Vagina (tissue), 2 donors: ENCODE measurements at places on chromosomes 5 and 9.

- no peak for DNase-seq
Measured at GRCh38 chr9:80449513-80449912, 877.7 kb downstream of the TLE4 start.

- DNase-seq = no peak
Measured at GRCh38 chr5:138784590-138784989, 31.4 kb downstream of the CTNNA1 start.

DNA sequence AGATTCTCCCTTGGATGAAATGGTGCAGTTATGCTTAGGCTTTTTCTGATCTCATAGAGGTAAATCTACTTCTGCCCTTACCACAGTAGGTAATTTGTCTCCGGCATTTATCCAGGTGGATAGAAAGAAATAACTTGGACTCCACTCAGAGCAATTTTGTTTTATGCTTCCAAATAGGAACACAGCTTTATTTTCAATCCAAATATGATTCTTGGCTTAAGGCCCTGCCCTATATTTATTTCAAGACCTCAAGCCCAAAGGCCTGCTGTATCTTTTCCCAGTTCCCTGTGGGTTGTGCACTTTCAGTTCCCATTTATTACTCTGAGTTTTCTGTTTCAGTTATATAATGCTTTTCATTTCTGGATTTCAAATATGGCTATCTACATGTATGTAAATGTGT is 274.2 kb upstream of the SMC2 start:
- DNase-seq = no peak

DNA sequence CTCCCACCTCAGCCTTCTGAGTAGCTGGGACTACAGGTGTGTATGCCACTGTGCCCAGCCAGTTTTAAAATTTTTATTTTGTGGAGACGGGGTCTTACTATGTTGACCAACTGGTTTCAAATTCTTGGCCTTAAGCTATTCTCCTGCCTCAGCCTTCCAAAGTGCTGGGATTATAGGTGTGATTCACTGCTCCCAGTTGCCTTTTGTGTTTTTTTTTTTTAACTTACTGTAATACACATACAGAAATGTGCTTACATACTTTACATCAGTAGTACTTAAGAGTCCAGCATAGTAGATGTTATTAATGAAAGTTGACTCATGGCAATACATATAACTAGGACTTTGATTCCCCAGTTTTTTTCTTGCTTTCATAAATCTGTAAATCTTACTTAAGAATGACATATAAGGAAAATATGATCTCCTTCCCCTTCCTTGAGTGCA is 4.7 kb downstream of the MAN2A1 start:
- no peak for DNase-seq

- DNase-seq = no peak
Measured at GRCh38 chr9:37582548-37583157, 6.5 kb upstream of the FBXO10 start.

GRCh38 chr5:141496038-141496437 is 7.2 kb downstream of the PCDHGC5 start:
- DNase-seq = no peak

GRCh38 chr9:108484468-108484867 is 371.3 kb downstream of the ACTL7B start:
- no peak for DNase-seq

DNA sequence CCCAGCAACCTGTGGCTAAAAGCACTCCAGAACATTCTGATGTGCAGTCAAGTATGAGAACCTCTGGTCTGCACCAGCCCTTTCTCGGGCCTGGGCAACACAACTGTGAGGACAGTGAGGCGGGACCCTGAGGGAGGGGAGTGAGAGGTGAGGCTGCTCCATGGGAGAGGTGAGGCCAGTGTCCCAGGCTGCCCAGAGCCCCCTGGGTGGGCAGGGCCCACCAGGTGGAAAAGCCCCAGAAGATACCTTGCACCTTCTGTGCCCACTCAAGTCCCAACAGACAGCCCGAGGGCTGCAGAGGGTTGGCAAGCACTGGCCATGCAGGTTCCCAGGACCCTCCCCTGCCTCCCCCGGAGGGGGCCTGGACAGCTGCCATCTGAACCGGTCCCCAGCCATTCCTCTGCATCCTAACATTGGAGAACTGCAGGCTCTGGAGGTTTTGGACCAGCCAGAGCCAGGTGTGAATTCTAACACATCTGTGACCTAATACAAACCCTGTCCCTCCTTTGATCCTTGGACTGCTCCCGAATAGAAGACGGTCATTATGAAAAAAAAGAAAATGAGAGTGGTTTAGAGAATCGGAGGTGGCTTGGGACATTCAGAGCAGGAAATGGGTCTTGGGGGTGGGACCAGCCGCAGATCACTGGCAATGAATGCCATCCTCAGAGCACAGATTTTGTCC is 57.0 kb downstream of the DUSP1 start:
- no peak for DNase-seq

- no peak for DNase-seq
Measured at GRCh38 chr9:99362321-99362720, 140.2 kb downstream of the SEC61B start.

DNA sequence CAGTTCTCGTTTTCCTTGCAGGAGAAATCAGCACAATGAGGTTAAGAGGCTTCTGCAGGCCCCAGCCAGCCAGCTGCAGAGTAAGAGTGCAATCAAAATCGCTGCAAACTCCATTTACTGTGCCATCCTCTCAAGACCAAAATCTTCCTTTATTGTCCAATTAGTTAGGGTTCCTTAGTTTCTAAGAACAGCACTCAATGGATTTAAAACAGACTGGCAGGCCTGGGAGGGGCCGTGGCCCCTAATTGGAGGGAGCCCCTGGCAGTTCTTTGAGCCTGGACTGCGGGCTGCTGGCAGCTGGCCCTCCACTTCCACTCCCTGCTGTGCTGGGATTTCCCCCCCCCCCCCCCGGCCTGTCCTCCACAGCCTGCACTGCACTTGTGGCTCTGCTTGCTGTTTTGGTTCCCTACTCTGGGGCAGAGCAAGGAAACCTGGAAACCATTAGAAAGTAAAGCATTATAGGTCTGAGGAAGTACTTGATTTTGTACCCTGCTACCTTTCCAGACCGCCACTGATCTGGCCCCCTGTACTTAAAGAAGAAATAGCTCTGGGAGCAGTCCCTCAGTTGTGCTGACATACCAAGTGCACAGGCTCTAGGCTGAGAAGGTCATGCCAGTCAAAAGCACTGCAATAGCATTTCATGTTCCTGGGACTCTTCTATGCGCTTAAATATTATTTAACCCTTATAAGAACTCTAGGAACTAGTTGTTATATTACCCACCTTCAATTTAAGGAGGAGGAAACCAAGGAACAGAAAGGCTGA is 129.0 kb downstream of the APBA1 start:
- no peak for DNase-seq

DNA sequence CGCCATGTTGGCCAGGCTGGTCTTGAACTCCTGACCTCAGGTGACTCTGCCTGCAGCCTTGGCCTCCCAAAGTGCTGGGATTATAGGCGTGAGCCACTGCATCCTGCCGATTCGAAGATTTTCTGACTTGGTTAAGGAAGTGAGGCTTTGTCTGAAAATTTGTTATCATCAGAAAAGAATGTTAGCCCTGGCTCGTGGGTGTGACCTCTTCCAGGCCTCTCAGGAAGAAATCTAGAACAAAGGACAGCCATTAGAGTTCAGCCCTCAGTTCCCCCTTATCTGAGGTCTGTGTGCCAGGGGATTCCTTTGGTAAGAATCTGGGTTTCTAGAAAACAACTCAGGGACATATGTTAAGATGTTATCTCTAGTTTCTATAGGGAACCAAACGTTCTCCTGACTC is 6.2 kb downstream of the OR2S2 start:
- DNase-seq = no peak

DNA sequence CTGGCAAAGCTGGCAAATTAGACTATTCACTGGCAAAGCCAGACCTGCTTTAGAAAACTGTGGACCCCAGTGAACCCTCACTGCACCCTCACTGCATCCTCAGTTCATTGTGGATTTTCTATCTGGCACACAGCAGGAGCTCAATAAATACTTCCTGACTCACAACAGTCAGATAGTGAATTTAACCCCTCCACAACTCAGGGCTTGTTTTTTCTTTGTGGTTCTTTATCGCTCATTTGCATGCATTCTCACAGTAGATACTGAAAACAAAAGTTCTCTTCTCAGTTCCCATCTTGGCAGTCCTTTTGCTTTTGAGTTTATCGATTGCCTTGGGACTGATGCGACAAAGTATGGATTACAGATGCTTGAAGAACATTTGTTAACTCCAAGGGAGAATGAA is 99.8 kb downstream of the ACTL7B start:
- no peak for DNase-seq

DNA sequence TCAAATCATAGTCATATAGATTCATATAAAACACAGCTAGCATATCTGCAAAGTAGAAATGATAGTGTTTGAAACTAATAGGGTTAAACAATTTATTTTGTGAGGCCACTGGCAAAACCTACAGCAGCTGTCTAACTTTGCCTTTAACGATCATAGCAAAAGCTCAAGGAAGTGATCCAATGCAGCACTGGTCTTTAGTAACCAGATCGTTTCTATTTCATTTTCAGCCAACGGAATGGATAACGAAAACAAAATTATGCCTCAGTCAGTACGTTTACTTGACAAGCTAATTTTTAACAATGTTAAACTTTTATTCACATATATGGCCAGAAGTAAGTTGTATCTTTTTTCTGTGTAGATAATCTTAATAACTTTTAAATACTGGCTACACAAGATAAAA is 17.7 kb downstream of the MLLT3 start:
- no peak for DNase-seq

GRCh38 chr5:31811210-31811609 is 172.3 kb downstream of the PDZD2 start:
- no peak for DNase-seq

- no peak for DNase-seq
Measured at GRCh38 chr9:115398313-115398650, 280.3 kb upstream of the TNC start.

GRCh38 chr9:135827866-135828580 is 79.3 kb downstream of the CAMSAP1 start:
- no peak for DNase-seq

DNA sequence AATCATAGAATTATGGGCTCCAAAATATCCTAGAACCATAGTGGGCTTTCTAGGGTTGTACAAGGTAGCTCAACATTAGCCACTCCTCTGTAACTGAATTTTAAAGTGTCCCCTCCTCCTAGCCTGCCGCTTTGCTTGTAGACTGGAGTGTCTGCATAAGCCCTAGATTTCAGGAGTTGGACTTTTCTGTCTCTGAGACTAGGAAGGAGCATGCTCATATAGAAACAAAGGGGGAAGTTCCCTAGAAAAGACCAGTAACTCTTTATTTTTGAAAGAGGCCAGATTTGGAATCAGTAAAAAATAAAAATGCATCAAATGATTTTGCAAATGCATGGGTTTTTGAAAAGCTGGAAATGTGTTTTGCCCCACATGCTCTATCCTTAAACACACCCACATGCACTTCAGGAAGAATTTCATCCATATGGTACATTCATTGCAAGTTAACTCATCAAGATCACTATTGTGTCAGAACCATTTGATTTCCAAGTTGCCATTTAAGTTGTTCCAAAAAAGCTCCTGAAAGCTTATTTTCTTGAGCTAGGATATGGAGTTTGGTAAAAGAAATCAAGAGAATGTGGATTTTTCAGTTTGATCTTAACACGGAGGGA is 121.0 kb upstream of the NR3C1 start:
- no peak for DNase-seq
